NCI-H345 (cell line): ENCODE measurements at places on chromosomes 7 and 10.

DNA sequence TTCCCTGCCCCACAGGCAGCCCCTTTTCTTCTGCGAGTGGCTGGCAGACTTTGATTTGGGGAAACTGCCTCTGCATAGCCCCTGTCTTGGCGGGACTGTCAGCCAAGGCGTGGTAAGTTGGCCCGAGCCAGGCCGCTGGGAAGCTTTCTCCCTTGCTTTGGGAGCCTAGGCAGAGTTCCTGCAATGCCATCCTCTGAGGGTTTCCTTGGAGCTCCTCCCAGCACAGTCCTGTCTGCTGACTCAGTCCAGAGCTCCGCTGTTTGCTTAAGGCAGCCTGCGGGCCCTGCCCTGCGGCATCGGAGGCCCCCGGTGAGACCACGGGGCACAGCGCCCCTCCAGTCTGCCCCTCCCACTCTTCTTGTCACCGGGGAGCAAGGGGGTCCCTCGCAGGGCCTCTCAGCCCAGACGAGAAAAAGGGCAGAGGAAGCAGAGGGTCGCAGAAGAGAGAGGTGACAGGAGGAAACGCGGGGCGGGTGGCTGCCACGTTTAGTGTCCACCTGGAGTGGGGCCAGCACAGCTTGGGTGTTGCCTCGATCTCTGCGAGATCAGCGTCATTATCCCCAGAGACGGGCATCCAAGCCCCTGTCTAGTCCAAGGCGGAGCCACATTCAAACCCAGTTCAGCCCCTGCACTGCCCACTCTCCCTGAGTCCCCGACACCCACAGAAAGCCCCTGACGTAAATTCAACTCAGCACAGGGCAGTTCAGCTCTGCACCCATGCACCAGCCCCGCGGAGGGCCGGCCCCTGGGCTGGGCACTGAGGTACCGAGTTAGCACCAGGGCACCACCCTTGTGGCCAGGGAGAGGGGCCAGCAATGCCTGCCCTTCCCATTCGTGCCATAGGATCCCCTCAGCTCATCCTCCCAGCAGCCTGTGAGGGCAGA, 59.0 kb upstream of the CHST15 start:
- peak; percentile 39 for DNase-seq

DNA sequence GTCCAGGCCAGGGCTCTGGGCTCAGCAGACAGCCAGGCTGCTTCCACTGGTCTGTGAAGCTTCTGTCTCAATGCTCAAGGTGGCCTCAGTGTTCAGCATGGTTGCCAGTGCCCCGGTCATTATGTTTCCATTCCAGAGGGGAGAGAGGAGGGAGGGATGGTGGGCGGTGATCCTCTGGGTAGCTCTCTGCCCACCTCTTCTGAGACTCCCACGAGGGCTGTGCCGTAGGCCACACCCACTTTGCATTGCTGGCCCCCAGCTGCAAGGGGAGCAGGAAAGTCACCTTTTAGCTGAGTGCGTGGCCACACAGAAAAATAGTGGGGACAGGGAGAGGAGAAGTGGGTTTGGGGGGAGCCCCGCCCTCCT, 42.5 kb downstream of the FOXK1 start:
- no peak for DNase-seq

- no peak for DNase-seq
These were observed 40.7 kb downstream of the MRPL32 start for GRCh38 chr7:42972699-42973500.

DNA sequence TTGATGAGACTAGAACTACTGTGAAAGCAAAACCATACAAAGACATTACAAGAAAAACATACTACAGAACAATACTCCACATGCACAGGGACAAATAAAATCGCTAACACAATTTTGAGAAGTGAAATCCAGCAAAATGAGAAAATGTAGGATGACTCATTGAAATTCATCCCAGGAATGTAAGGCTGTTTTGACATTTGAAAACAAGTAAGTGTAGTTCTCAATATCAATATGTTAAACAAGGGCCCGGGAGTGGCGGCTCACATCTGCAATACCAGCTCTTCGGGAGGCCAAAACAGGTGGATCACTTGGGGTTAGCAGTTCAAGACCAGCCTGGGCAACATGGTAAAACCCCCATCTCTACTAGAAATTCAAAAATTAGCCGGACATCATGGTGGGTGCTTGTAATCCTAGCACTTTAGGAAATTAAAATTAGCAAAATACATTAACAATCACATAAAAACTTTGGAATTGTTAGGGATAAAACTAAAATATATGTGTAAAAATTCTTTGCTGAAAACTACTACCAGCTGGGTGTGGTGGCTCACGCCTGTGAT, 113.7 kb upstream of the ADARB2 start:
- no peak for DNase-seq

- DNase-seq: no peak
These were observed 50.1 kb downstream of the ADARB2 start for GRCh38 chr10:1687190-1687589.

DNA sequence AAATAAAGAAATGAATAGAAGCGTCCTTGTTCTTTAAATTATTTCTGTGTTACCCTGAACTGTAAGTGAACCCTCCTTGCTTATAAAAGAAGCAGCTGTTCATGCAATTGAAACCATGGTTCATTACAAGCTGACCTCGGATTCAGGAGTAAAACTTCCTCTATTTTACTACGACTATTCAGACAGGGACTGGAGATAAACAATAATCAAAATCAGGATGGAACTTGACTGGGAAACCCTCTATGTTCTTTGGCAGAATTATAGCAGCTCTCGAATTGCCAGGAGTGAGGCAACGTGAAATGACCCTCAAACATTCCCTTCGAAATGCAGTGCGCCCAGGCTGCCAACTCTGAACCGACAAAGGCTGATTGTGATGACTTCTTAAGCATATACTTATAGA, 172.1 kb downstream of the CYP26A1 start:
- no peak for DNase-seq

DNA sequence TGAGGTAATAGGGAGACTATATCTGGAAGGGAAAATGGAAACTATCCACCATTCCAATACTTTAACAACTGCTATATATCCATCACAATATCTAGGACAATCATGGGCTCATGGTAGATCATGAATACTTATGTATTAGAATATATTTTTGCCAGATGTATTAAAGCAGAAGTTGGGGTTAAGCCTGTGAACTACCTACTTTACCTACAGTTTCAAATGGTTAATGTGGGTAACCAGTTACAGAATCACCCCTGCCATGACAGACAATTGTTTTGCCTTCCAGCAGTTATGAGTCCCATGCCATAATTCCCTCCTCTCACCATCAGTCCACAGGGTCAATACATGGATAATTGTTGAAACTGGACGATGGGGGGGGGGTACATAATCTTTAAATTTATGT, 29.9 kb upstream of the RAPGEF5 start:
- no peak for DNase-seq
